SK-N-DZ (cell line): ENCODE measurements at places on chromosomes 6 and 20.

GRCh38 chr6:45746046-45746445, 269.6 kb downstream of the CLIC5 start:
- no peak for DNase-seq

- no peak for DNase-seq
Measured at GRCh38 chr6:139600919-139601475, 226.5 kb upstream of the CITED2 start.

- DNase-seq, result no peak
Measured at GRCh38 chr20:62531046-62531838, 55.4 kb upstream of the GATA5 start.

DNA sequence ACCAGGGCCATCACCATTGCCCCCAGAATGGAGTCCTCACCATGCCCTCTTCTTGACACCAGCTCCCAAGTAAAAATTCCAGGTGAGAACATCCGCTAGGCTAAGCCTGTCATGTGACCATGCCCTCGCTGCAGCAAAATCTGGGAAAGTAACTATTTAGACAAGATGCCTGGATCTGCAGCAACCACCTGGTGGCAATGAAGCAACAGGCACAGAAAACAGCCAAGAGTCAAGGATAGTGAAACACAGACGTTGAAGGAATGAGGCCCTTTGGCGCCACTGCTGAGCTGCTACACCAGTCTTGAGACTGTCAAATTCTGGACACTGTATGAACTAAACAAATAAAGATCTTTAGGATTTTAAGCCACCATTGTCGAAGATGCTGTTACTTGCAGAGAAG, 30.1 kb upstream of the TGM6 start:
- no peak for DNase-seq

DNA sequence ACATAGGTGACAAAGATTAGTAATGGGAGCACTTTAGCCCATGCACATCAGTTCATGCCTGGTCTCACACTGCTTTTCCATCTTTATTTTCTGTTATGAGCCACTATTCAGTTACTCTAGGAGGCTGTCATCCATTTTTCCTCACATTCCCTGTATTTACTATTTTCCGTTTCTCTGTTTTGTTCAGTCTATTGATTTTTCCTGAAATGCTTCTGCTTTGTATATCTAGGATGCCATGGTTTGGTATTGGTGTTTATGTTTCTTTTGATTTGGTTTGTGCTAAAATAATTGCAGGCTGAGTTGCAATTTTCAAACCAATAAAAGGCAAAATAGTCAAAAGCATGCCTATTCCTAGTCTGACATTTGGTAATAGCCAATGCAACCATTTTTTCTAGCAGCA, 28.9 kb upstream of the ZNF292 start:
- no peak for DNase-seq

- no peak for DNase-seq
Measured at GRCh38 chr6:15870333-15871043, 207.7 kb upstream of the DTNBP1 start.

DNA sequence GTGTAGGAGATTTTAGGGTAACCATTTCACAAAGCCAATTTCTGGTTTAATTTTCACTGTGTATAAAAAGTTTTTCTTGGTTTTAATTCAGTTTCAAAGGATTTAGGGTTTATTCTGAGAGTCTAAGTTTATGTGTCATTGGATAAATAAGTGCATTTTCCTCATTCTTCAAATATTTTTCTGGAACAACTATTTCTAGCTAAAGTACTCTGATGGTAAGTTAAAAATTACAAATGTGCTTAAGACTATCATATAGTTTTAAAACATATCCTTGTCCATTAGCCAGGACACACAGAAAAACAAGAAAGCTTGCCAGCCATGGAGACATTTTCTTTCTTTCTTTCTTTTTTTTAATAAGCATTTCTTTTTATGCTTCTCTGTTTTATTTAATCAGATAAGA, 333.0 kb downstream of the RFPL4B start:
- no peak for DNase-seq

GRCh38 chr20:43977252-43977651, 62.6 kb downstream of the TOX2 start:
- DNase-seq, result no peak

DNA sequence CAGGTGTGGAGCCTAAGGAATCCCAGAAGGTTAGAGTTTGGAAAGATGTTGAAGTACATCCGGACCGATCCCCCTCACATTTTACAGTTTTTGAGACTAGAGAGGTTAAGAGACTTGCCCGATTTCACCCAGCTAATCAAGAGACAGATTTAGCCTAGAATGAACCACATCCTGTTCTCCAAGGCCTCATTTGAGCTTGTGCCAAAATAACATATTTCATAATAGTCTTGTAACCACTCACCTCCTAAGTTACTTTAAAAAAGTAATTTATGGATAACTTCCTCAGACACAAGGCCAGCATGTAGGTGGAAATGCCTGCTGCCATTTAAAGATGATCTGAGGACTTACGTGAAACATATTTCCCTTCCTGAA, 39.8 kb upstream of the ARHGAP18 start:
- no peak for DNase-seq

DNA sequence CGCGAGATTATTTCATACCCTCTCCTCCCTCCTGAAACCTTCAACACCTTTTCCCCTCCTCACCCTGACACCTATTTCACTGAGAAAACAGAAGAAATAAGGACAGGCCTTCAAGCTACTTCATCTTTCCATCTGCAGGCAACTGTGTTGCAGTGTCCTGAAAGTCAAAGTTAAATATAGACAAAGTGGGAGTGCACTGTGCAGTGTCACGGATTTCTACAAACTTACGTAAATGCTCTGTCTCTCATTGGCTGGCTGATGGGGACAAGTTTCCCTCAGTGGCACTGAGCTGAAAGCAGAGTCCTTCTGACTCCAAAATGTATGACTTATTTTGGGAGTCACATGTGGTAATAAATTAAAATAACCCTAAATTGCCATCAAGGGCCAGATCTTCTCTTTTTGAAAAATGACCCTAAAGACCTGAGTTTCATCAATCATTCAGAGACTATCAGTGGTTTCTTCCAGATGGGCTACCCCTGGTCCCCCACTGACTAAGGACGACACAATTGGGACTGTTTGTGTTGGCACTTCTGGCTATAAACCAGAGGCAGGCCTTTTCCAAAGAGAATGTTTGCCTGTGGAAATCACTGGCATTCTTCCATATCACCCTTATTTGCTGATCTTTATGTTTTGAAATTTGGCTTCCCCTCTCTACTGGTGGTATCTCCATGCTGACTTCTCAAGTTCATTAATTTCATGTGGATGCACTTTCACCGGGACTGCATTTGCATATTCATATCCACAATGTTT, 21.6 kb downstream of the ALDH8A1 start:
- DNase-seq, result no peak

GRCh38 chr20:51542571-51543421, at the start of gene NFATC2:
Gene NFATC2, minus strand, starts transcription at chr20:51542719. Its CDS starts 220 bp downstream, at chr20:51542499.
- no peak for DNase-seq

GRCh38 chr6:52790861-52791260, 12.8 kb downstream of the GSTA1 start:
- DNase-seq, result no peak

- DNase-seq, result peak; percentile 68
Measured at GRCh38 chr6:111631903-111632460, 26.3 kb upstream of the TRAF3IP2 start.

- no peak for DNase-seq
Measured at GRCh38 chr20:61730631-61731362, 334.9 kb downstream of the TAF4 start.

DNA sequence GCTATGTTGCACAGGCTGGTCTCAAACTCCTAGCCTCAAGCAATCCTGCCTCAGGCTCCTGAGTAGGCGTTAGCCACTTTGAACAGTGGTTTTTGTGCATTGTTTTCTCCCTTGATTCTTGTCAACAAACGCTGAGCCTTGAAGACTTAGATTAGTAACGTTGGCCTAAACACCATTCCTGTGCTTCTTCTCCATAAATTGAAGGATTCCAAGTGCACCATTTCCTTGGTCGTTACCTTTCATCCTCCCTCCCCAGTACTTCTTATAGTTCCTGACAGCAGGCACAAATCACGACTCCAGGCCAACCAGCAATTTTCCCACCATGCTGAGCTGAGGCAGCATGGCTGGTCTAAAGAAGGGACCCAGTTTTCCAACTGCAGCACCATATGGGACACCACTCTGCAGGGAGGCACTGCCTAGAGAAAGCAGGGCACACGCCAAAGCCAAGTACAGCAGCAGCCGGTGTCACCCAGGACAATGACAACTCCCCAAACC, 8.9 kb downstream of the RPS10 start:
- DNase-seq, result no peak

DNA sequence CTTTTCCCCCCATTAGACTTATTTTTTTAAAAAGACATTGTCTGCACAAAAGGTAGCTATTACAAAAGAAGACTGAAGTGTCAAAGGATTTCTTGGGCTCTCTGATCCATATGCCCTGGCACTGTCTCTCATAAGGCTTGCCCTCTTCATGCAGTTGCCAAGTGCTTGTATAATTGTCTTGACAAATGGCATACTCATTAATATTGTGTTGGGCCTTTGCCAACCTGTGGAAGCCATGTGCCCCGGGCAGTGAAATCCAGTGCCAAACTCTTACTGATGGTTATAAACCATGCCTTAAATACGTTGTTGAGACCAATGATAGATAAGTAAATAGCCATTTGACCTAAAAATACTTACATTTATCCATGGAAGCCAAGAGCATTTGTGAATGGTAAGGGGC, 98.1 kb downstream of the FARS2 start:
- no peak for DNase-seq

DNA sequence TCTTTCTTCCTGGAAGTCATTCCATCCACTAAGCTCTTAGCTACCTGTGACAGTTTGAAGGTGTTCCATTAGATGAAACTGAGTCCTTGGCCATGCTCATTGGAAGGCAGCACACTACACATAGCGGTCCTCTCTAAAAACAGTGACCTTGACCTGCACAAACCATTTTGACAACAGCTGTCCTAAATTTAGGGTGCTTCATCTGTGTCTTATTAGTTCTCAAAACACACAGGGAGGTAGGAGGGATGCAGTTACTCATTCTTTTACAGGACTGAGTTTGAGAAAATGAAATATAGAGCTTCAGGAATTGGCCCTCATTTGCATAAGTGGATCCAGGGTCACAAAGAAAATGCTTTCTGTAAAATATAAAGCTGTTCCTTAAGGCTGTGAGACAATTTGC, 20.4 kb upstream of the MAP3K4 start:
- no peak for DNase-seq

GRCh38 chr6:47665112-47665511, 33.3 kb upstream of the ADGRF4 start:
- DNase-seq, result no peak
